ENCODE measurements at places on chromosomes 7 and 10. TPM values are rescaled to one million over a fixed set of nuclear protein-coding genes. Genes with fewer than 3 reads are reported as not detected.

- DNase-seq, result no peak
These were observed 2.7 kb upstream of the HYCC1 start for GRCh38 chr7:23016345-23017253.

GRCh38 chr10:45557275-45557905 lies 115.2 kb downstream of the ZFAND4 start:
- no peak for DNase-seq

DNA sequence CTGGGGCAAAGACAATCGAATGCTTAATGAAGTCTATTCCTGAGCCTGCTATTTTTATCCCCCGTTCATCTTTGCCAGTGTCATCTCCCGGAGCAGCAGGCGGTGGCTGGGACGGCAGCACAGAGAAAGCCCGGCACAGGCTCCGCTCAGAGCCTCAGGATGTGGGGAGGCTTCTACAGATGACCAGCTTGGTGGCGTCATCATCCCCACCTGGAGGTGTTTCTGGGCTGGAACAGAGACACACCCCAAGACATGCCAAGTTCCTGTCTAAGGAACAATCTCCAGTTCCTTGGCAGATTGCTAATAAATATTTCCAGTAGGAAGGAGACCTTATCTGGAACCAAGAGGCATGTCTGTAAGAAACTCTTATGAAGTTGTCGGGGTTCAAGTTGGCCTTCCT lies 552.4 kb upstream of the MGMT start:
- DNase-seq, result no peak

- DNase-seq, result no peak
These were observed 57.3 kb downstream of the PALS2 start for GRCh38 chr7:24630596-24630995.

DNA sequence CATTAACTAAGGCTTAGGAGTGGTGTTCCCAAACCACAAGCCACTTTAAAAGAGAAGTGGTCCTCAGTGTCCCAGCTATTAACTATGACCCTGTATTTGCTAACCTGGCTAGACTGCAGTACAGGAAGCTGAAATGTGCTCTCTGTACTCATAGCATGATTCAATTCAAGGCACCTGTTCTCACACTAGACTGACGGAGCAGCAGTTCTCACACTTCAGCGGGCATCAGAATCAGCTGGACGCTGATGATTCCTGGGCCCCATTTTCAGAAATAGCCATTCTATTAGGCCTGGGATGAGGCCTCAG lies 24.5 kb upstream of the MSRB2 start:
- DNase-seq, result no peak

- no peak for DNase-seq
These were observed 102.7 kb downstream of the ZNF248 start for GRCh38 chr10:37754538-37755323.

- DNase-seq, result no peak
These were observed 76.0 kb downstream of the DIP2C start for GRCh38 chr10:613271-614138.

DNA sequence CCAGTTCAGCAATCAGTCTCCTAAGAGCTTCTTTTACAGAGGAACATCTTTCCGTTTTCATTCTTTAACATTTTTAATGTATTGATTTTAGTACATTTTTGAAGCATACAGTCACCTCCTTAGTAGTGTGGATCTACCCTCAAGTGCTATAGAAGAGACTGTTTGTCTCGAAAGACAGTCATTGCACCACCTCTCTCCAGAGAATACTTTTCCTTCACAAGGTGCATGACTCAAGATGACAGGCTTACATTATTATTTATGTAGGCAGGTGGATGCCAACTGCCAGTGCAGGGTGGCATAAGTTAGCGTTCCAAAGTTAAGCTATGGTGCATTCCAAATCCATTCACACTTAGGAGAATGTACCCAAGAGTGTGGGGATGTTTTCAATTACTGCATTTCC lies 71.8 kb downstream of the ZEB1 start:
- no peak for DNase-seq

DNA sequence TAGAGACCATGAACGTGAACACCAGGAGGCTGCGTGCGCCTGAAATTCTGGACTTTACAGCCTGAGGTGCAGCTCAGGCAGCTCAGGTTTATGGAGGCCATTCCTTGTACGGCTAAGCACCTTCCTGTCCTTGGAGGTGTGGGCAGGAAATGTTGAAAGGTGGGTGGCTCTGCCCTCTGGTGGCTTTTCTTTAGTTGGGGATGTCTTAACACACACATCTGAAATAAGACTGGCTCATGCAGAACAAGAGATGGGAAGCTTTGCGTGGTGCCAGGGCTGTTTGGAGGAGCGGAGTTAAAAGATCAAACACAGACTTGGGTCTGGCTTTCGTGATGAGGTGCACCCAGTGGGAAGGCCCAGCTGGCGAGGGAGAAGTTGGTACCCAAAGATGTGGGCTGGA lies 64.1 kb downstream of the DOCK1 start:
- DNase-seq, result no peak

Gene LRRD1
- total RNA-seq, result not detected

Gene PRKAR2B
- total RNA-seq, result 37.0 TPM

Gene C7orf33
- total RNA-seq, result not detected

Gene COL26A1
- total RNA-seq, result 71.4 TPM

Gene HOXA10
- total RNA-seq, result not detected

Gene BZW2
- 103 TPM for total RNA-seq

Gene CALD1
- 170 TPM for total RNA-seq

Gene JAKMIP3
- total RNA-seq, result 0.84 TPM

Gene LDB3
- total RNA-seq, result 0.43 TPM

All from H1 (cell line).